ENCODE measurements at places on chromosomes 13 and 19. TPM values are rescaled to one million over a fixed set of nuclear protein-coding genes. Genes with fewer than 3 reads are reported as not detected.
A peak's percentile ranks its signal among the peaks of the same experiment; 100 is the strongest.

DNA sequence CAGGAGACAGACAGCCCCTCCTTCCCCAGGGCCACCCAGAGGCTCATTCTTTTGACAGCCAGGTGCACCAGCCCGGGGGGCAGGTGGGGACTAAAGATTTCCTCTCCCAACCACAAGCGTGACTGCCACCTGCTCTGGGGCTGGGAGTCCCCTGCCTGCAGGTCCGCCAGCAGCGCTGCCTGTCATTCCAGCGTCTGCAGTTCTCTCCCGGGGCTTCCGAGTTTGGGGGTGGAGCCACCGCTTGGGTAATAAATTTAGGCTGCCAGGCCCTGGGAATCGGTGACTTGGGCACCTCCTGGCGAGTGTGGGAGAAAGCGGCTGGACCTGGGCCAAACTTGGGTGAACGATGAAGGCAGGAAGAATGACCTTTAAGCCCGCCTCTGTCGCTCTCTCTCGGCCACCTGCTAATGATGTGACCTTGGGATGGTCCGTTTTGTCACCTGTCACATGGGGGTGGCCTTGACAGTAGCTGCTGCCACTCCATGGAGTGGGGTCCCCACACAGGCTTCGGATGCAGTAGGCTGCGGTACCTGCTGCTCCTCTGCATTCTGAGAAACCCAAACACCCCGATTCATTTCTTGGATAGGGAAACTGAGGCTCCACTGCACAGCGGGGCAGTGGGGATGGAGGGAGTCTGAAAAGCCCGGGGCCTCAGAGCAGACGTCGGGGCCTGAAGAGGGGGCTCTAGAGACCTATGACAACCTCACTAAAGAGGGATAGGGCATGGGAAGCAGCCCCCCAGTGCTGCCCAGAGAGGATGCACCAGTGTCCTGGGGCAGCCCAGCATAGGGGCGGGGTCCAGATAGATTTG, 12.8 kb downstream of the FUT6 start:
- DNase-seq, result no peak
- H3K27ac ChIP-seq, result peak overlapping the region; percentile 91
- H3K27me3 ChIP-seq, result peaks cover 39% of the 10 kb centered on the region

- no peak overlapping the region for H3K27ac ChIP-seq
- H3K27me3 ChIP-seq, result peaks cover 16% of the 10 kb centered on the region
- no peak overlapping the region for H3K4me3 ChIP-seq
- H3K4me1 ChIP-seq, result no peaks in the 10 kb centered on the region
- no peak for DNase-seq
Observed at GRCh38 chr13:26517936-26518335, 39.5 kb upstream of the WASF3 start.

GRCh38 chr19:1261798-1262622, 7.1 kb upstream of the CIRBP start:
- peak overlapping the region; percentile 65 for H3K4me3 ChIP-seq
- DNase-seq, result no peak
- H3K27ac ChIP-seq, result peak overlapping the region; percentile 99
- H3K27me3 ChIP-seq, result peaks cover 3% of the 10 kb centered on the region

GRCh38 chr13:45954836-45955800, 97.4 kb downstream of the ZC3H13 start:
- H3K4me1 ChIP-seq, result no peaks in the 10 kb centered on the region
- no peak for DNase-seq

GRCh38 chr13:60441761-60442160, 44.7 kb downstream of the TDRD3 start:
- no peak overlapping the region for H3K27ac ChIP-seq
- no peak for DNase-seq
- no peaks in the 10 kb centered on the region for H3K36me3 ChIP-seq
- peaks cover 8% of the 10 kb centered on the region for H3K4me1 ChIP-seq
- H3K27me3 ChIP-seq, result no peaks in the 10 kb centered on the region

GRCh38 chr19:4606181-4606580, 33.1 kb upstream of the TNFAIP8L1 start:
- no peak for DNase-seq
- H3K27me3 ChIP-seq, result peaks cover 7% of the 10 kb centered on the region
- H3K36me3 ChIP-seq, result no peaks in the 10 kb centered on the region
- H3K27ac ChIP-seq, result no peak overlapping the region

DNA sequence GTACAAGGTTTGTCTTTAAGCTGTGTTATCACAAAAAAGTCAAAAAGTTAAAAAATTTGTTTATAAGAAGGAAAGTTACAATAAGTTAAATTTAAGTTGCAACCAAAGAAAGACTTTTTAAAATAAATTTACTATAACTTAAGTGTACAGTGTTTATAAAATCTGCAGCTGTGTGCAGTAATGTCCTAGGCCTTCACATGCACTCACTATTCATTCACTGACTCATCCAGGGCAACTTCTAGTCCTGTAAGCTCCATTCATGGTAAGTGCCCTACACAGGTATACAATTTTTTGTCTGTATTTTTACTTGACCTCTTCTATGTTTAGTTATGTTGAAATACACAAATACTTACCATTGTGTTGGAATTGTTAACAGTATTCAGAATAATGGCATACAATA, 667.9 kb upstream of the SLITRK5 start:
- H3K4me3 ChIP-seq, result no peak overlapping the region
- no peak overlapping the region for H3K27ac ChIP-seq
- no peaks in the 10 kb centered on the region for H3K27me3 ChIP-seq
- H3K4me1 ChIP-seq, result no peaks in the 10 kb centered on the region
- no peak for DNase-seq

GRCh38 chr13:34751492-34751891, 190.6 kb upstream of the NBEA start:
- H3K27ac ChIP-seq, result no peak overlapping the region
- no peaks in the 10 kb centered on the region for H3K27me3 ChIP-seq
- H3K4me1 ChIP-seq, result peaks cover 23% of the 10 kb centered on the region
- no peak overlapping the region for H3K4me3 ChIP-seq
- DNase-seq, result no peak

DNA sequence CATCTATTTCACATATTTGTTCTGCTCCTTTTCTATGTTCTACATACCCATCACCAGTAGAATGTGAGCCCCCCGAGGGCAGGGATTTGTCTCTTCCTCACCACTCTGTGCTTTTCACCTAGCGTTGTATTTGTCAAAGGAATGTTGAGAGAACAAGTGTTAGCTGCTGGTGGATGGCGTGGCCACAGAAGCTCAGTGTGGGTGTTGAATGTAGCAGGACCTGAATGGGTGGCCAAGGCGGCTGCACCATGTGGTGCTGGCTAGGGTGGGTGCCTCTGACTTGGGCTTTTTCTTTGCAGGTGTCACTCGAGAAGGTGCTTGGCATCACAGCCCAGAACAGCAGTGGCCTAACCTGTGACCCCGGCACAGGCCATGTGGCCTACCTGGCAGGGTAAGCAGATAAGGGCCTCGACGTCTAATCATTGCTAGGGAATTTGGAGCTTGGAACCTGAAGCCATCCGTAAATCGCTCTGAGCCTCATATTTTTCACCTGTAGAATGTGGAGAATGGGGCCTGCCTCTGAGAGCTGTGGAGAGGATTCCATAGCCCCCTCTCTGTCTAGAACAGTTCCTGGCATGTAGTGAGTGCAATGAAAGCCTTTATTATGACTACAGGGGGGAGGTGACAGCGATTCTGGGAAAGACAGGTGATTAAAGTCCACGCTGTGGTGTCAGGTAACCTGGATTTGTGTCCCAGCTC, 3.9 kb downstream of the WDR62 start:
- H3K27me3 ChIP-seq, result no peaks in the 10 kb centered on the region
- H3K4me1 ChIP-seq, result peaks cover 10% of the 10 kb centered on the region
- H3K27ac ChIP-seq, result no peak overlapping the region
- no peaks in the 10 kb centered on the region for H3K36me3 ChIP-seq

GRCh38 chr13:49996951-49997895, at the start of gene TRIM13:
TSS of gene TRIM13 (plus strand) at chr13:49997042. CDS start at chr13:50011941, 14,899 bp downstream.
- H3K27me3 ChIP-seq, result no peaks in the 10 kb centered on the region
- peaks cover 50% of the 10 kb centered on the region for H3K4me1 ChIP-seq
- DNase-seq, result peak; percentile 97
- H3K4me3 ChIP-seq, result peak within 1 kb of the TSS; percentile 93
- peak within 1 kb of the TSS; percentile 99 for H3K27ac ChIP-seq
- H3K36me3 ChIP-seq, result peaks cover 31% of the 10 kb centered on the region

DNA sequence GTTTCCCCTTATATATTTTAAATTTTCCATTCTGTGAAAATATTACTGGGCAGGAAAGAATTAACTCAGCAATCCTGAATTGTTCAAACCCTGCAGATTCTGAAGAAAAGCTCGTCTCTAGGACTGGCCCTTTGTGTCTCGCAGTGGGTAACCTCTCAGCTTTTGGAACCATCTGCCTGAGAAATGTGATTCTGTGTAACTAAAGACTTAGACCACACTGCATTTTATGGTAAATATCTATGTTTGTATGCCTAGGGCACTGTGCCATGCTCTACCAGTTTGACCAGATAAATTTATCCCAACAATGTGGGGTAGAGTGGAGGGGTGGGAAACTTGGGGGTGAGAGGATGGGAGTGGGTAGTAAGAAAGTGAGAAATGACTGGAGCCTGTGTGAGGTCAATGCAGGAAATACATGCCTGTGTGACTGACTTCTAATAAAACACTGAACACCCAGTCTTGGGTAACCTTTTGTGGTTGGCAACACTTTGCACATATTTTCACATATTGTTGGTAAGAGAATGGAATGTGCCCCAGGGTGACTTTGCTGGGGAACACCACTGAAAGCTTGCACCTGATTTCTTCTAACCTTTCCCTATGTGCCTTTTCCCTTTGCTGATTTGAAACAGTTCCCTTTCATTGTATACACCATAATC, 1181.9 kb downstream of the OLFM4 start:
- no peaks in the 10 kb centered on the region for H3K36me3 ChIP-seq
- no peak for DNase-seq
- H3K27ac ChIP-seq, result no peak overlapping the region
- H3K4me3 ChIP-seq, result no peak overlapping the region

GRCh38 chr13:91882918-91883317, 484.5 kb downstream of the GPC5 start:
- H3K27ac ChIP-seq, result no peak overlapping the region
- no peak overlapping the region for H3K4me3 ChIP-seq
- no peaks in the 10 kb centered on the region for H3K36me3 ChIP-seq
- H3K4me1 ChIP-seq, result no peaks in the 10 kb centered on the region
- no peak for DNase-seq
- H3K27me3 ChIP-seq, result peaks cover 4% of the 10 kb centered on the region

GRCh38 chr13:110393761-110394160, 86.7 kb downstream of the COL4A2 start:
- peak overlapping the region; percentile 95 for H3K27ac ChIP-seq
- no peaks in the 10 kb centered on the region for H3K36me3 ChIP-seq
- no peak overlapping the region for H3K4me3 ChIP-seq

DNA sequence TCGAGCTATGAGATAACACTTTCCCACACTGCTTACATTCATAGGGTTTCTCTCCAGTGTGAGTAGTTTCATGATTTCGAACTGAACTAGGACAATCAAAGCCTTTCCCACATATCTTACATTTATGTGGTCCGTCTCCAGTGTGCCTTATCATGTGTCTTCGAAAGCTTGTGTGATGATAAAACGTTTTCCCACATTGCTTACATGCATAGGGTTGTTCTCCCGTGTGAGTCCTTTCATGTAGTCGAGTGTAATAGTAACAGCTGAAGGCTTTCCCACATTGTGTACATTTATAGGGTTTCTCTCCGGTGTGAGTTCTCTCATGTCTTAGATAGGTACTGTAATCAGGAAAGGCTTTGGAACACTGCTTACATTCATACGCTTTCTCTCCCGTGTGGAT, 16.3 kb downstream of the ZNF823 start:
- H3K36me3 ChIP-seq, result peaks cover 14% of the 10 kb centered on the region
- H3K4me1 ChIP-seq, result no peaks in the 10 kb centered on the region
- no peak for DNase-seq
- H3K27me3 ChIP-seq, result no peaks in the 10 kb centered on the region
- H3K27ac ChIP-seq, result no peak overlapping the region

GRCh38 chr19:1854542-1855039, 6.3 kb upstream of the REXO1 start:
- DNase-seq, result no peak
- peaks cover 4% of the 10 kb centered on the region for H3K27me3 ChIP-seq
- H3K4me3 ChIP-seq, result peak overlapping the region; percentile 52
- no peaks in the 10 kb centered on the region for H3K36me3 ChIP-seq

- no peak overlapping the region for H3K4me3 ChIP-seq
- peaks cover 10% of the 10 kb centered on the region for H3K4me1 ChIP-seq
- H3K27ac ChIP-seq, result no peak overlapping the region
- H3K27me3 ChIP-seq, result peaks cover 40% of the 10 kb centered on the region
- no peaks in the 10 kb centered on the region for H3K36me3 ChIP-seq
Observed at GRCh38 chr19:12866416-12867119, 14.7 kb downstream of the DNASE2 start.

DNA sequence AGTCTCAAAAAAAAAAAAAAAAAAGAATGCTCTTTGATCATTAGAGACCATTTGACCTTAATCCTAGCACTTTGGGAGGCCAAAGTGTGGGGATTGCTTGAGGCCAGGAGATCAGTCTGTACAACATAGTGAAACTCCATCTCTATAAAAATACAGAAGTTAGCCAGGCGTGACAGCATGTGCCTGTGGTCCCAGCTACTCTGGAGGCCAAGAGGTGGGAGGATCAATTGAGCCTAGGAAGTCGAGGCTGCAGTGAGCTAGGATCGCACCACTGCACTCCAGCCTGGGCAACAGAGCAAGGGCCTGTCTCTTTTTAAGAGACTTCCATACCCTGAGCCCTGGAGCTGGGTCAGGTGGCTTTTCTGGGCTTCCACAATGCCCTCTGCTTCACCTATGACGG, 11.5 kb upstream of the COLGALT1 start:
- H3K27me3 ChIP-seq, result no peaks in the 10 kb centered on the region
- H3K4me3 ChIP-seq, result no peak overlapping the region
- no peak overlapping the region for H3K27ac ChIP-seq
- H3K36me3 ChIP-seq, result no peaks in the 10 kb centered on the region

- no peak for DNase-seq
- no peak overlapping the region for H3K27ac ChIP-seq
- no peaks in the 10 kb centered on the region for H3K4me1 ChIP-seq
Observed at GRCh38 chr19:11047866-11048265, 41.4 kb upstream of the LDLR start.

GRCh38 chr13:46698910-46699460, 98.0 kb downstream of the ESD start:
- H3K4me3 ChIP-seq, result no peak overlapping the region
- peak overlapping the region; percentile 54 for H3K27ac ChIP-seq
- no peaks in the 10 kb centered on the region for H3K36me3 ChIP-seq
- H3K4me1 ChIP-seq, result peaks cover 31% of the 10 kb centered on the region

The LILRB5 gene
- 18.1 TPM for total RNA-seq

The VSTM2B gene
- total RNA-seq, result 0.33 TPM

The PRR22 gene
- 1.2 TPM for total RNA-seq

The NLRP7 gene
- not detected for total RNA-seq

The RAP2A gene
- 25.2 TPM for total RNA-seq

The ICAM5 gene
- 0.45 TPM for total RNA-seq

The COX6B2 gene
- total RNA-seq, result not detected
